Renal cortex interstitium (tissue), 15 donors: ENCODE measurements at places on chromosomes 7 and 10. TPM values are rescaled to one million over a fixed set of nuclear protein-coding genes. Genes with fewer than 3 reads are reported as not detected.

- DNase-seq, result no peak
Observed at GRCh38 chr10:68516766-68517165, 10.6 kb downstream of the SLC25A16 start.

GRCh38 chr10:112785089-112785488, 165.0 kb upstream of the TCF7L2 start:
- DNase-seq, result no peak

- no peak for DNase-seq
Observed at GRCh38 chr10:92799568-92799967, 48.8 kb upstream of the EXOC6 start.

- DNase-seq, result no peak
Observed at GRCh38 chr7:144584726-144585125, 181.2 kb upstream of the NOBOX start.

- DNase-seq, result peak; percentile 42
Observed at GRCh38 chr7:158317238-158318205, 270.1 kb downstream of the PTPRN2 start.

GRCh38 chr7:83469076-83469475, 179.9 kb downstream of the SEMA3E start:
- no peak for DNase-seq

DNA sequence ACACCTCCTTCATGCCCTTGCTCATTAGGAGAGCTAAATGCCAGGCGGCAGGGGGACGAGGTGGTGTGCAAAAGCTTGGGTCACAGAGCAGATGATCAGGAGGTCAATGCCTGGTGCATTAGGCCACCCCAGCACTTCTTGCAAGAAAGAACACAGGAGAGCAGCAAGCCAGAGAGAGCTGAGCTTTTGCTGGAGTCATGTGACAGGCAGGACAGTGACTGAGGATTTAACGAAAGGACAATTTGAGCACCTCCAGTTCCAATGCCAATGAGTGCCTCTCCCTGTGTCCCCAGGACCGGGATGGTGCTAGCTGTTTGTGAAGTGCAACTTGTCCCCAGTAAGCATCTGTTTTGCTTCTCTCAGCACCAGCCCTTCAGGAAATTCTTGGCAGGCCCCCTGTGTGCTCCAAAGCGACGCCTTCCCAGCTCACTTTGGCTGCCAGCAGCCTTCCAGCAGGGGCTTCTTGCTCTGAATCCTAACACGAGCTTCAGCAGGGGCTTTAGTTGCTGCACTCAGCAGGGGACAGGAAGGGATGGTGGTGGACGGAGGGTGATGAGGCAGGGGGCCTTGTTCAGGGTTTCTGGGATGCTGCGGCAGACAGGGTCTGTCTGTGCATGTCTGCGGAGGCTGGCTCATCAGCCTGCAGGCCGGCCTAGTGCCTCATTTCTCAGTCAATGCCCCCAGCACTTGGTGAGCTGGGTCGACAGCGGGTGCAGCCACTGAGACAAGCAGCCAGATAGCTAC, 368.1 kb downstream of the RPS24 start:
- DNase-seq, result no peak

GRCh38 chr10:61792097-61792716, 109.3 kb upstream of the ARID5B start:
- DNase-seq, result no peak

Gene MEIG1
- polyA plus RNA-seq, result 1.6 TPM

Gene METTL27
- polyA plus RNA-seq, result 3.5 TPM

DNA sequence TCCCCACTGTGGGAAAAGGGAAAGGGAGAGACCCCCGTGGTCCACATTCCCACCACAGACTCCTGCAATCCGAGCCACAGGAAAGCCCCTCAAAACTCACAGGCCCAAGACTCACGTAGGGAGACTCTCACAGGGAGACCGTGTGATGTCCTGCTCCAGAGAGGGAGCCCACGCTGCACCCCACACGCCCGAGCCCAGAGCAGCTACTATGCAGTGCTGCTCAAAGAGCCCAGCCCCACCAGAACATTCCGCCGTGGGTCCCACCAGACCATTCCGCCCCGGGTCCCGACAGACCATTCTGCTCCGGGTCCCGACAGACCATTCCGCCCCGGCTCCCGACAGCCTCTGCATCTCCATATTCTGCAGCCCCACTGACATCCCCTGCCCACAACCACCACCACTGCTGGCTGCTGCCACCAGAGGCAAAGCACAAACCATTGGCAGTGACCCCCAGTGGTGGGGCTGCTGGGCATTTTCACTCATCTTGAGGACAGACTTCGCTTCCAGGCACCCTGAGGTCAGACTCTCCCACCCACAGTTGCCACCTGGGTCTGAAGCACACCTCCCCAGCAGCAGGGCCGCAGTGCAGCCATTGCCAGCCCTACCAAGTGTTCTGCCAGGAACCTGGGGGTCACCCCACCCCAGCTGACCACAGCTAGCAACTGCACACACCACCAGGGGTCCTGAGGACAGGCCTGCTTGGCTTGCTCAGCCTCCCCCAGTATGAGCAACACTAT, 625.4 kb upstream of the FOXK1 start:
- no peak for DNase-seq

Gene NUTM2B
- polyA plus RNA-seq, result 1.9 TPM

- DNase-seq, result no peak
Observed at GRCh38 chr7:27901028-27901760, 161.2 kb downstream of the TAX1BP1 start.

GRCh38 chr10:95716466-95716865, 22.7 kb upstream of the TCTN3 start:
- no peak for DNase-seq

DNA sequence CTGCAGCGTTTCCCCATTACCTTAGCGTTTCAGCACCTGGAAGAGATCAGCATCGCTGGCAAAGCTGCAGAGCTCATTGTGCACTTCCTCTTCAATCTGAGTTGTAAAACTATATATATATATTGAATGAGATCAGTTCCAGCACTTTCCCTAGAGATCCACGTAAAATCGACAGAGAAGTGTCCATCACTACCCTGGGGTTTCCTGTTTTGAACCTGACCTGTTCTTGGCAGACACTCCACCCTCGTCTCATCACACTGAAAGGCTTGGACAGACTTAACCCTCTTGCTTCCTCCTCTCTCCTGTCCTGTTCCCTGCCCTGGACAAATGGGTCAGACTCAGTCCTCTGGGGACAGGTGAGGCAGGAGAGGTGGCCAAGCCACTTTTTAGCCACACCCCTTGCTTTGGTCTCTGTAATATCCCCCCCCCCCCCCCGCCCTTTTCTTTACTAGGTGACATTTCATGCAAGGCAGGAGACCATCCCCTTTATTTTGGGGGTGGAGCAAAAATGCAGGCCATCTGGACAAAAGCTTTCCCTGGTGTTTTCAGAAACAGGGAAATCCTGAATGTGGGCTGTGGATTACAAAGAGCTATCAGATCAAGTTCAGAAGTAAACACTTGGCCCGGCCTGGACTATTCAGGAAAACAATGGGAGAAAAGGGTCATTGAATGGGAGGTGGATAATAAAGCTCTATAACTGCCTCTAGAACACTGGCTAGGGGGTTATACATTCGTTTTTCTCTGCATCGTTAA, 83.7 kb upstream of the KDM7A start:
- no peak for DNase-seq

Gene AIMP2
- 27.0 TPM for polyA plus RNA-seq

Gene GIMAP8
- 10.4 TPM for polyA plus RNA-seq

DNA sequence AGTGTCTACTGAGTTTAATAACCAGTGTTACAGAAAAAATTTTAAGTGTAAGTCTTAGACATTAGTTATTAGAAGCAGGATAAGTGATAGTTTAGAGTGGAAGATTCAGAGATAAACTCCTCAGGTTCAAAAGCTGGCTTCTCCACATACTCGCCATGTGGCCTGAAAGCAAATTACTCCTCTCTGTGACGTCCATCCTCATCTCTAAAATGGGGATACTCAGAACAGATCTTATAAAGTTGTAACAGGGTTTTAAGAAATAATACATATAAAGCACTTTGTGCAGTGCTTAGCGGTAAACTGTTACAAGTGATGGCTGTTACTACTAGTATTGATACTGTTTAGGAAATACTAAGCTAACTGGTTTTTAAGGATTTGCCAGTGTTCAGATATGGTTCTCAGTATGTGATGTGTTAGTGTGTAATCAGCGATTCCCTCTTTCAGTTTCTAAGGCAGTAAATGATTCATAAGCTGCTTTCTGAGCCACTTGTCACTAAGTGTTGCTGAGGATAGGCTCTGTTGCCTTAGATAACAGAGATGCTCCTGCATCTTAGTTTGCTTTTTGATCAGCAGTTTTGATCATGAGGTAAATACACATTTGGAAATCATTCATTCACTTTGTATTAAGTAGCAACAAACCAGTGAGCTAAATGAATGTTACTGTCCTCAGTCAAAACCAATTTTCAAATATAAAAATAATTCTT, 58.7 kb downstream of the CYP51A1 start:
- no peak for DNase-seq

GRCh38 chr10:95821720-95822119, 65.8 kb downstream of the ENTPD1 start:
- no peak for DNase-seq
